ENCODE measurements at places on chromosomes 6 and 20. TPM values are rescaled to one million over a fixed set of nuclear protein-coding genes. Genes with fewer than 3 reads are reported as not detected.

Gene FHL5
- total RNA-seq = not detected

Gene RNF182
- total RNA-seq = 12.1 TPM

Gene RRAGD
- total RNA-seq = 21.9 TPM

Gene MUC21
- 0.06 TPM for total RNA-seq

Gene SLC17A1
- not detected for total RNA-seq

Gene SNPH
- total RNA-seq = 3.7 TPM

Gene ADGRF1
- under 0.01 TPM for total RNA-seq

Gene C6orf163
- 2.4 TPM for total RNA-seq

Gene GMPR
- total RNA-seq = 11.4 TPM

Gene LAMA5
- total RNA-seq = 37.6 TPM

Gene SLC35F1
- 39.4 TPM for total RNA-seq

Gene SIGLEC1
- total RNA-seq = not detected

Gene TSBP1
- not detected for total RNA-seq

Gene HLA-DMB
- total RNA-seq = 0.31 TPM

Gene BPHL
- total RNA-seq = 17.0 TPM

Gene HLA-DQA2
- 0.35 TPM for total RNA-seq
